ENCODE measurements at places on chromosomes 7 and 10.

- H3K4me1 ChIP-seq: no peaks in the 10 kb centered on the region
- H3K27me3 ChIP-seq: no peaks in the 10 kb centered on the region
These were observed 14.3 kb downstream of the ZNF282 start for GRCh38 chr7:149209518-149210269.

GRCh38 chr10:116385994-116386809 is 41.4 kb upstream of the PNLIPRP3 start:
- H3K27me3 ChIP-seq: no peaks in the 10 kb centered on the region
- H3K4me3 ChIP-seq: no peak overlapping the region
- H3K36me3 ChIP-seq: no peaks in the 10 kb centered on the region

- no peaks in the 10 kb centered on the region for H3K4me1 ChIP-seq
- no peak overlapping the region for H3K27ac ChIP-seq
- no peak overlapping the region for H3K4me3 ChIP-seq
- no peaks in the 10 kb centered on the region for H3K27me3 ChIP-seq
- no peaks in the 10 kb centered on the region for H3K36me3 ChIP-seq
These were observed 1223.8 kb downstream of the NXPH1 start for GRCh38 chr7:9657257-9657656.

- H3K27me3 ChIP-seq: no peaks in the 10 kb centered on the region
- H3K36me3 ChIP-seq: no peaks in the 10 kb centered on the region
- H3K4me3 ChIP-seq: no peak overlapping the region
These were observed 79.2 kb downstream of the RBM20 start for GRCh38 chr10:110723224-110723891.

- no peak overlapping the region for H3K4me3 ChIP-seq
- H3K27me3 ChIP-seq: no peaks in the 10 kb centered on the region
- no peaks in the 10 kb centered on the region for H3K36me3 ChIP-seq
- DNase-seq: no peak
- H3K4me1 ChIP-seq: no peaks in the 10 kb centered on the region
- no peak overlapping the region for H3K27ac ChIP-seq
These were observed 134.9 kb upstream of the ANK3 start for GRCh38 chr10:60524541-60524940.

- no peak overlapping the region for H3K27ac ChIP-seq
- H3K4me3 ChIP-seq: no peak overlapping the region
- H3K27me3 ChIP-seq: no peaks in the 10 kb centered on the region
- H3K36me3 ChIP-seq: no peaks in the 10 kb centered on the region
- H3K4me1 ChIP-seq: no peaks in the 10 kb centered on the region
These were observed 100.6 kb upstream of the PDE1C start for GRCh38 chr7:32170838-32171237.

DNA sequence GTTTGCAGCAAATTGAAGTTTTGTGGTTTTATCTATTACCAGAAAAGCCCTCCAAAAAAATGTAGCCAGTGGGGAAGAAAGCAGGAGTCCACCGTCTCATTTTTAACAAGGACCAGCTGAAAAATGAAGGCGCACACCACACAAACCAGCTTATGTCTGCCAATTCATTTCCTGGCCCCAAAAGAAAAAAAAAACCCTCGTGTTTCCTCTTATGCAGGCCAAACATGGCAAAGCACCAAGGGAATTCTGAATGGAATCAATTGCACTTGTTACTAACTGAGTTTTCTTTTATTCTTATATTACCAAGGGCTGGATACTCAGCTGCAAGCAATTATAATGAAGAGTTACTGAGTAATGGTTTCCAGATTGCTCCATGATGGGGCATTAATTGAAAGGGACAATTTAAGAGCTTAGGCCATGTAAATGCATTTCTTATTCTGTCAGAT is 428.3 kb upstream of the NPVF start:
- no peak for DNase-seq
- H3K4me3 ChIP-seq: no peak overlapping the region
- H3K27me3 ChIP-seq: no peaks in the 10 kb centered on the region
- H3K36me3 ChIP-seq: no peaks in the 10 kb centered on the region

- H3K27me3 ChIP-seq: no peaks in the 10 kb centered on the region
- no peaks in the 10 kb centered on the region for H3K36me3 ChIP-seq
- H3K4me3 ChIP-seq: peak overlapping the region; percentile 49
- no peak overlapping the region for H3K27ac ChIP-seq
- no peaks in the 10 kb centered on the region for H3K4me1 ChIP-seq
These were observed 81.6 kb downstream of the ARHGAP22 start for GRCh38 chr10:48523212-48523819.

GRCh38 chr10:72306215-72306760 is 32.6 kb downstream of the DDIT4 start:
- H3K4me1 ChIP-seq: peaks cover 36% of the 10 kb centered on the region
- peak overlapping the region; percentile 77 for H3K27ac ChIP-seq
- H3K4me3 ChIP-seq: no peak overlapping the region
- H3K36me3 ChIP-seq: no peaks in the 10 kb centered on the region

- DNase-seq: no peak
- no peak overlapping the region for H3K27ac ChIP-seq
- peak overlapping the region; percentile 96 for H3K4me3 ChIP-seq
- no peaks in the 10 kb centered on the region for H3K36me3 ChIP-seq
- H3K27me3 ChIP-seq: no peaks in the 10 kb centered on the region
These were observed 1.2 kb downstream of the NUB1 start for GRCh38 chr7:151342811-151343210.

- H3K27ac ChIP-seq: no peak overlapping the region
- no peaks in the 10 kb centered on the region for H3K4me1 ChIP-seq
These were observed 16.7 kb upstream of the LIPK start for GRCh38 chr10:88689366-88689765.

- H3K36me3 ChIP-seq: no peaks in the 10 kb centered on the region
- DNase-seq: no peak
- H3K27me3 ChIP-seq: no peaks in the 10 kb centered on the region
- no peak overlapping the region for H3K4me3 ChIP-seq
These were observed 75.2 kb downstream of the CDC123 start for GRCh38 chr10:12271210-12271540.

GRCh38 chr10:23203369-23204325 is 11.5 kb downstream of the PTF1A start:
- no peak for DNase-seq
- no peak overlapping the region for H3K27ac ChIP-seq
- no peaks in the 10 kb centered on the region for H3K36me3 ChIP-seq
- H3K4me3 ChIP-seq: no peak overlapping the region
- no peaks in the 10 kb centered on the region for H3K27me3 ChIP-seq

DNA sequence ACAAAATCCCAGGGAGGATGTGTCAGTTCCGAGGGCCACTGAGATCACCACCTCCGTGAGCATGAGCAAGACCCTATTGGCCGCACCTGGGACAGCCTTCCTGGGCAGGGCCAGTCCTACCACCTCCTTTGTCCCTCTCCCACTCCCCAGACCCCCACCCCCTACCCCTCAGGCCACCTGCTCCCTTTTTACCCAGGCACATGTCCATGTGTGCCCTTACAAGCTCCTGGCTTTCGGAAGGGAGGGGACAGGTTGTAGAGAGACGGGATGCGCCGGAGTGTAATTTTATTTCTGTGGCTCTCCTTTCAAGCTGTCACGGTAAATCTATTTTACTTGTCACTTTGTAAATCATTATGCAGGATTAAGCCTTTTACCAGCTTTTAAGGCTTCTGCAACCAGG is 20.9 kb downstream of the ZMIZ1 start:
- no peak overlapping the region for H3K27ac ChIP-seq
- H3K4me3 ChIP-seq: no peak overlapping the region
- H3K36me3 ChIP-seq: no peaks in the 10 kb centered on the region
- H3K4me1 ChIP-seq: peaks cover 28% of the 10 kb centered on the region
- DNase-seq: no peak
- no peaks in the 10 kb centered on the region for H3K27me3 ChIP-seq

DNA sequence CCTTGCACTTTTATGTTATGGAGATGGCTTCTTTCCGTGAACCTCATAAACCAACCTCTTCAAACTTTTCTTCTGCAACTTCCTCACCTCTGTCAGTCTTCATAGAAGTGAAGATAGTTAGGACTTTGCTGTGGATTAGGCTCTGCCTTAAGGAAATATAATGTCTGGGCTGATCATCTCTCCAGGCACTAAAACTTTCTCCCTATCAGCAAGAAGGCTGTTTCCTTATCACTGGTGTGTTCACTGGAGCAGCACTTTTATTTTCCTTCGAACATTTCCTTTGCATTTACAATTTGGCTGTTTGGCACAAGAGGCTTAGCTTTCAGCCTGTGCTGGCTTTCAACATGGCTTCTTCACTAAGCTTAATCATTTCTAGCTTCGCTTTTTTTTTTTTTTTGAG is 52.8 kb downstream of the ESYT2 start:
- H3K27me3 ChIP-seq: no peaks in the 10 kb centered on the region
- no peak for DNase-seq
- no peak overlapping the region for H3K27ac ChIP-seq
- H3K4me1 ChIP-seq: peaks cover 15% of the 10 kb centered on the region
- no peak overlapping the region for H3K4me3 ChIP-seq
- H3K36me3 ChIP-seq: no peaks in the 10 kb centered on the region

- no peaks in the 10 kb centered on the region for H3K36me3 ChIP-seq
- no peaks in the 10 kb centered on the region for H3K27me3 ChIP-seq
- DNase-seq: no peak
- H3K4me3 ChIP-seq: no peak overlapping the region
These were observed 138.0 kb upstream of the TARP start for GRCh38 chr7:38411404-38411803.

DNA sequence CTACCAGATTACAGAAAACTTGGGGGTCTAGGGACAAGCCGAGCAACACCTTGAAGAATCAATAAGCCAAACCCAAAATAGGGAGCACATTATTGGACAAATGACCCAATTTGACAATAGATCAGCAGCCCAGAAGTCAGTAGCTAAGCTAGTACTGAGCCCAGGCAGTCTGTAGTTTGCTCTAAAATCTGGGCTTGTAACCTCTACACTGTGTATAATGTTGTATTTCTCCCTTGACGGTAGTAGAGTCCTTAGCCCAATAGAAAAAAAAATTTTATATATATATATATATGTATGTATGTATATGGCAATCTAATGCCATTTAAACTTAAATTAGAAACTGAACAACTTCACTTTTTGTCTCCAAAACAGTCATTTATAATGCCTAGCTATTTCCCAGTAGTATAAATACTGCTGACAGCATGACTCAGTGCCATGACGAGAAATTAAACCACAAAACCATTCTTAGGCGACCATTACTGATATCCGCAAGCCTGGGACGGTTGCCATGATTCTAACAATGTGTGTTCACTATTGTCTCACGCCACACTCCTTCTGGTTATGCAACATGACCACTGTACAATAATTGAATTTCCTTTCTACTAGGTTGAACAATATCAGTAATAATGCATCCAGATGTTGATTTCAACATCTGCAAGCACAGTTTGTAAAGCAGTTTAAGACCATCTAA is 110.5 kb downstream of the IPMK start:
- H3K36me3 ChIP-seq: no peaks in the 10 kb centered on the region
- no peaks in the 10 kb centered on the region for H3K27me3 ChIP-seq
- no peak overlapping the region for H3K4me3 ChIP-seq
- no peak overlapping the region for H3K27ac ChIP-seq
- H3K4me1 ChIP-seq: no peaks in the 10 kb centered on the region
- no peak for DNase-seq

- H3K4me1 ChIP-seq: no peaks in the 10 kb centered on the region
- H3K36me3 ChIP-seq: no peaks in the 10 kb centered on the region
- no peaks in the 10 kb centered on the region for H3K27me3 ChIP-seq
- no peak overlapping the region for H3K27ac ChIP-seq
- no peak for DNase-seq
These were observed 82.5 kb upstream of the LRGUK start for GRCh38 chr7:134044682-134045081.

DNA sequence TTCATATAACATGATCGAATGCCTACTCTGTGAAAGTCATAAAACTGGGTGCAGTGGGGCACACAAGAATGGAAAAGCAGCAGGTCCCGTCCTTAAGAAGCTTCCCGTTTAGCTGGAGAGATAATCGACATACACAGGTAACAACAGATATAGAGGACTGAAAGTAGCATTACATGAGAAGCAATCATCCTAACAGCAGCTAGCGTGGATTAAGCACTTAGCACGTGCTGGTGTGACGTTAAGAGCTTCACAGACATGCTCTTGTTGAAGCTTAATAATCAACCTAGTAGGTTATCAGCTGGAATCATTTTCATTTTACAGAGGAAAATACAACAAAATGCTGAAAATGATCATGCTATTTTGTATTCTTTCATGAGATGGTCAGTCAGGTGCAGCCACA is 184.8 kb downstream of the GPAM start:
- H3K4me3 ChIP-seq: no peak overlapping the region
- H3K27ac ChIP-seq: no peak overlapping the region
- H3K27me3 ChIP-seq: no peaks in the 10 kb centered on the region

- H3K4me3 ChIP-seq: peak overlapping the region; percentile 82
- H3K36me3 ChIP-seq: no peaks in the 10 kb centered on the region
- no peak for DNase-seq
- peak overlapping the region; percentile 85 for H3K27ac ChIP-seq
- no peaks in the 10 kb centered on the region for H3K27me3 ChIP-seq
These were observed 1.2 kb upstream of the C10orf143 start for GRCh38 chr10:130111852-130112180.

GRCh38 chr10:15724683-15725082 is 5.0 kb upstream of the ITGA8 start:
- H3K36me3 ChIP-seq: no peaks in the 10 kb centered on the region
- no peaks in the 10 kb centered on the region for H3K27me3 ChIP-seq
- DNase-seq: no peak
- H3K4me3 ChIP-seq: no peak overlapping the region
- H3K4me1 ChIP-seq: peaks cover 5% of the 10 kb centered on the region

DNA sequence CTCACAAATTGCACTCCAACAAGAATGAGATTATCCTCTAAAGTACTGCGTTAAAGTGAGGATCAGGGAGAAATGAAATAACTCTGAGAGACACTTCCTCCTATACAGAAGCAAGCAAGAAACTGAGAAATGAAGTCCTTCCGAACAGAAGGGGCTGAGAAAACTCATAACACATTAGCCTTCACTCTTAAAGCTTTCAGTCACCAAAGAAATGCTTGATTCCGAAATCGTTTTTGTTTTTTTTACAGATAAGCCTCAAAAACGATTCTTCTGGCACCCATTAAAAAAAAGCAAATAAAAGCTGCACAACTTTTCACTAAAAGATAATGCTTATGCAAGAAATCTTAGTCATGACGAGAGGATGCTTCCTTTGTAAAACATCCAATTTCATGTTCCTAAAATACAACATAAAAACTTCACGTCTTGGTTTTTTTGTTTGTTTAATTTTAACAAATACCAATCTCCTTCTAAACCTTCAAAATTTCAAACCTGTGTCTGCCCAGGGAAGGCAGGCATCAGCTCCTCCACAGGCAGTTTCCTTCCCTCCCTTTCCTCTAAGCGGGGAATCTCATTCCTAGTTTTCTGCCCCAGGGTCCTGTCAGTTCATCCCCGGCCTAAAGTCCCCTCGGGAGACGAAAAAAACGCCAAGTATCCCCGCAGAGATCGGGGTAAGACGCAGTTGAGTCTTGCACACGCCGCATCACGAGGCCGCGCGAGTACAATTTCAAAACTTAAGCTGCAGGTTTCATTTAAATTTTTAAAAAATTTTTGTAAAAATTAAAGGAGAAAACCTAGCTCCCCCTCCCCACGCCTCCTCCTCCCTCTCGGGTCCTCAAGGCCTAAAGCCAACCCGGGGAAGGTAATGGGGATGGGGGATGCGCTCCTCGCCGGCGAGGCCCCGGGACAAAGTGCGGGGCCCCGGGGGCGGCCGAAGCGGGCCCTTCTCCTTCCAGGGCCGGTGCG is 1.1 kb downstream of the BAZ1B start:
- no peak for DNase-seq
- no peaks in the 10 kb centered on the region for H3K36me3 ChIP-seq
- peak overlapping the region; percentile 88 for H3K4me3 ChIP-seq
- H3K27ac ChIP-seq: peak overlapping the region; percentile 97

All from testis (tissue), 5 donors.